Ascending aorta (tissue), 2 donors: ENCODE measurements at places on chromosomes 5 and 9. TPM values are rescaled to one million over a fixed set of nuclear protein-coding genes. Genes with fewer than 3 reads are reported as not detected.

GNA14 gene
- total RNA-seq: 3.5 TPM

CORO2A gene
- 9.0 TPM for total RNA-seq

DNA sequence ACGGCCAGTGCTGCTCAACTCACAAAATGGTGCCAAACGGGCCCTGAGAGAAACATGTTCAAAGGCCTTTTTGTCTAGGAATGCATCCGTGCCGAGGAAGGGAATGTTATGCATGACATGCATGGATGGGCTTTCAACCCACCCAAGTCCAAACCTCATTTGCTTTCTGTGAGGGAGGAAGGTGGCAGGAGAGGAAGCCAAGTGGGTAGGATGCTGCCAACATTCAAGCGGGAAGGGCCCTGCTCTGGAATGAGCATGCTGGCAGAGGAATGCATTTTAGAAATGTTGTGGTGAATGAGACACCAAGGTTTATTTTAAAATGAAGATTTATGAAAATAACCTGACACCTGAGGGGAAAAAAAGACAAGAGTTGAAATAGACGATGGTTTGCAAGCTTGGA lies 479.1 kb downstream of the CCDC171 start:
- no peak for DNase-seq

GRCh38 chr9:132485393-132485792 lies 75.4 kb downstream of the CFAP77 start:
- DNase-seq: no peak

DNA sequence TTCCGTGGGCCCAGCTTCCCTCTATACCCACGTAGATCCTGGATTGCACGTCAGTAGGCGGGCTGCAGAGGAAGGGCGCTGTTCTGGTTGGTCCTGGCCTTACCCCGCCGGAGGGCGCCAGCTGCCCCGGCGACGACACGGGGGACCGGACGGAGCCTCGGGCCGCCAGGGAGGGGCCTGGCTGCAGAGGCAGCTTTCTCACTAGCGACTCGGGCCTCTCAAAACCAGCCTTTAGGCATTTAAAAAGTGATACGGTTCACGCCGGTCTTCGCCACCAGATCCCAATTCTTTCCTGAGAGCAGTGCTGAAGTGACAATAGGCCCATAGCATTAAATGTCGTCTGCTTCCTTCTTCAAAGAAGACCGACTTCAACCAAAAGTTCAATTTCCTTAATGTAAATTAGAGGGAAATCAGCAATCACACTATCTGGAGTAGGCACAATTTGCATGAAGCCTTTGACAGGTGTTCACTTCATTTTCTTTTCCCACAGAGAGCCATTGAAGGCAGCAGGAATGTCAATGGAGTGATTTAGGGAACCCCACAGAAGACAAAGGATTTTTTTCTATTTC lies 17.6 kb upstream of the UBE2D2 start:
- DNase-seq: peak; percentile 19

- no peak for DNase-seq
Measured at GRCh38 chr9:79477955-79478771, 93.6 kb upstream of the TLE4 start.

DNA sequence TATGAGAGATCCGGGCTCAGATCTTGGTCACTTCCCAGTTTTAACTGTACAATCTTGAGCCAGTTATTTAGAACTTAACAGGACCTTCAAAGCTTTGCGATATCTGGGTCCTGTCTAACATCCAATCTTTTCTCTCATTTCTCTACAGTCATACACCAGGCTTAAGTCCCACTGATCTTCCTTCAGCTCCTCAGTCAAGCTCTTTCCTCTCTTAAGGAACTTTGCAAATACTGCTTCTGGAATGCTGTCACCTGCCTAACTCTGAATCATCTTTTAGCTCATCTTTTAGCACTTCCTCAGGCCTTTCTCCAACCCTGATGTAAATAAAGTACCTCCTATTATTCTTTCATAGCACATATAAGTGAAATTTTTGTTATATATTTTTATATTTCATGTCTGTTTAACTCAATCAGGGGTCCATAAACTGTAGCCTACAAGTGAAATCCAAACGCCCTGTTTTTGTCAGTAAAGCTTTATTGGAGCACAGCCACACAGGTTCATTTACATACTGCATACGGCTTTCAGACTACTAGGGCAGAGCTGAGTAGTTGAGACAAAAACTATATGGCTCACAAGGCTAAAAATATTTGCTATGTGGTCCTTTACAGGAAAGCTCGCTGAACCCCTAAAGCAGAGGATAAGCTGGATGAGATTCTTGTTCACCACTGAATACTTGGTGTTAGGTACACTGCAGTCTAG lies 63.5 kb downstream of the MEF2C start:
- no peak for DNase-seq

- no peak for DNase-seq
Measured at GRCh38 chr5:73233461-73234203, 60.6 kb downstream of the TMEM174 start.

SPATA31D4 gene
- total RNA-seq: not detected

DNA sequence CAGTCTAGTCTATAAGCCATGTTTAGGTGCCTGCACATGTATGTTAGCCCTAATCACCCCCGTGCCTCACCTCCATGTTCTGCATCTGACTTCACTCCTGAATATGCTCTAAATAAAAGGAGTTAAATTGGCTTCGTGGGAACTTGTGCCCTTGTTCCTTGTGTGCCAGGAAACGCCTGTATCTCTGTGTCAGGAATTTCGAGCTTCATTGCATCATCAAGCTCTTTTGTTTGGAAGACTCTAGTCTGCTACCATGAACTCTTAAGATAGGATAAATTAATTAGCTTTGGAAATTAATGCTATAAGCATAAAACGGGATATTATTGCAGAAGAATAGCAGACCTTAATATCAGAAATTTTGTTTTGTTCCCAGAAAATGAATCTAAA lies 99.2 kb downstream of the ADCY2 start:
- no peak for DNase-seq

DNA sequence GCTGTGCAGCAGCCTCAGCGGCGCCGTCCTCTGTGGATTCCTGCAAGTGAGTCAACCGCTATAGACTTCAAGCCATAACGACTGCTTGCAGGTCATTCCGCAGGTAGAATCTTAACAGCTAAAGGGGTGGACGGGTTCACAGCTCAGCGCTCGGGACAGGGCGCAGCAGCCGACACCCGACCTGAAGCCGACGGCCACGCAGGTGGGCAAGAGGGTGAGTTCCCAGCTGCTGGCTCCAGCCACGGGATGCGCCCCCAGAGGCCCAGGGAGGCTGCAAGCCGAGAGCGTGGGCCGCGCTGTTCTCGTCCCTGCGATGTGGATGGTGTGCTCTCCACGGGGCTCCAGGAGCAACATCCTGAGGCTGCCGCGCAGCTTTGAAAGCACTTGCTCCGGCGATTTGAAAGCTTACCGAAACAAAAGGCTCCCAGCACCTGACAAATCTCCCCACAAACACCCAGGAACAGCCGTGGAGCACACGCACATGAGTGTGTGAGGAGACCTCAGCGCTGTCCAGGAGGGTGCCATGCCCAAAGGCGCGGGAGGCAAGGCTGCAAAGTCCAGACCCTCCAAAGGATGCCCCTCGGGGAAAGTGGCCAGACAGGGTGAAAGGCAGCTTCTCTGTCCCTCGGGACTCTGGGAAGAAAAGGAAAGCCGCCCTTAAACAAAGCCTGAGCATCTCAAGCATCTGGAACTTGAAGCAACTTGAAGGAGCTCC lies 48.7 kb downstream of the EXD3 start:
- DNase-seq: peak; percentile 50

DNA sequence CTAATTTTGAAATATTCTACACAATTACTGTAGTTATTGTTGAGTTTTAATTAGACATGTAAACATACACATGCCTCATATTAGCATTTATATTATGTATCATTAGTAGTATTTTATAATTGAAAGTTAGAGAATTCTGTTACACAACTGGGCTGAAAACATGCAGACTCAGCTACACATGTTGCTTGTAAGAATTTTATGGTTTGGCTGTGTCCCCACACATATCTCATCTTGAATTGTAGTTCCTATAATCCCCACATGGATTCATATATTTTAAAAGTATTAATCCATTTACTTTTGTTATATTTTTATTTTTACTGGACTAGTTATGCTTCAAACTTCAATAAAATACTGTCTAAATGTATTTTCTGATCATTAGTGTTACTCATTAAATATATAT lies 2075.3 kb upstream of the C9orf72 start:
- no peak for DNase-seq

GRCh38 chr9:113588242-113588810 lies 124.8 kb downstream of the RGS3 start:
- DNase-seq: no peak

- no peak for DNase-seq
Measured at GRCh38 chr9:27560457-27560856, 12.8 kb downstream of the C9orf72 start.

DNA sequence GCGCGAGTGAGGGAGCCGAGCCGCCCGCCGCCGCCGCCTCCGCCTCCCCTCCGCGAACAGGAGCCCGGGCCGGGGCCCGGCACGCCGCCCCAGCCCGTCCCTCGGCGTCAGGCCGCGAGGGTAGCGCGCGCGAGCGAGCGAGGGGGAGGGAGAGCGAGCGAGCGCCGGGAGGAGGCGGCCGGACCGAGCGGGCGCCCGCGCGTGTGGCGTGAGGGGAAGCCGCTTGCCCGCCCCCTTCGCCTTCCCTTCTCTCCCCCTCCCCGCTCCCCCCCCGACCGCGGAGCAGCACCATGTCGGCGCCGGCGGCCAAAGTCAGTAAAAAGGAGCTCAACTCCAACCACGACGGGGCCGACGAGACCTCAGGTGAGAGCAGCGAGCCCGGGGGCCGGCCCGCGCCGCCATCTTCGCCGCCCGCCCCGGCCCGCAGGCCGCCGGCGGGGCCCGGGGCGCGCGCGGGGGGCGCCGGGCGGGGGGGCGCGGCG lies 312 bp downstream of the SET start:
- DNase-seq: no peak

KCNT1 gene
- not detected for total RNA-seq

GRCh38 chr5:138650196-138650595 lies 75.0 kb upstream of the HSPA9 start:
- DNase-seq: no peak

DNA sequence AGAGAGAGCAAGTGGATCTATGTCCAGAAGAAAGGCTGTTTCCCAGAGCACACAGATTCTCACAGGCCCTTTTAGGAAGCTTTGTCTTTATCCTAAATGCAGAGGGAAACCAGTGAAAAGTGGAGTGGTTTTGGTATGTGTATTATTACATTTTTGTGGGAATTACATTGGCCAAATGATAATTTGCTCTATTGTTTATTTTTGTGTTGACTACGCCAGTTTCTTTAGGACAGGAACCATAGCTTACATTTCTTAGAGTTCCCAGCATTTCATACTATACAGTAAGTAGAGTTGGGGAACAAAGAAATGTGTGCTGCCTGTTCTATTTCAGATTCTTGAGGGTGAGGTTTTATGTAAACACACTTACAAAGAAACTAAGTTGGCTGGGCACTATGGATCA lies 29.4 kb upstream of the SPATA31D4 start:
- no peak for DNase-seq

INSL4 gene
- total RNA-seq: not detected

KIF20A gene
- not detected for total RNA-seq

- no peak for DNase-seq
Measured at GRCh38 chr5:86716121-86716520, 98.4 kb downstream of the COX7C start.

- no peak for DNase-seq
Measured at GRCh38 chr5:142360607-142361120, 35.8 kb upstream of the SPRY4 start.

DNA sequence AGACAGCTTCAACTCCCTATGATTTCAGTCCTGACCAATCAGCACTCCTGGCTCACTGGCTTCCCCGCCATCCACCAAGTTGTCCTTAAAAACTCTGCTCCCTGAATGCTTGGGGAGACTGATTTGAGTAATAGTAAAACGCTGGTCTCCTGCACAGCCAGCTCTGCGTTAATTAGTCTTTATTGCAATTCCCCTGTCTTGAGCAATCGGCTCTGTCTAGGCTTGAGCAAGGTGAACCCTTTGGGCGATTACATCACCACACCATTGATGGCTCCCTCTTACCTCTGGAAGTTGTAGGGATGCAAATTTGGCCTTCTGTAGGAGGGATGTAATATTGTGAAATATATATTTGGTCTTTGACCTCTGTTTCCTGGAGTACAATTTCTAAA lies 2.9 kb upstream of the SLC23A1 start:
- no peak for DNase-seq

- no peak for DNase-seq
Measured at GRCh38 chr9:109463924-109464625, 34.0 kb downstream of the PTPN3 start.
